ENCODE measurements at places on chromosomes 7 and 10.

GRCh38 chr7:98196706-98197605 is 14.3 kb upstream of the BHLHA15 start:
- no peak for DNase-seq

- DNase-seq, result no peak
Measured at GRCh38 chr10:89352802-89353201, 25.0 kb downstream of the IFIT3 start.

GRCh38 chr7:140229591-140230515 is 53.1 kb upstream of the KDM7A start:
- no peak for DNase-seq

DNA sequence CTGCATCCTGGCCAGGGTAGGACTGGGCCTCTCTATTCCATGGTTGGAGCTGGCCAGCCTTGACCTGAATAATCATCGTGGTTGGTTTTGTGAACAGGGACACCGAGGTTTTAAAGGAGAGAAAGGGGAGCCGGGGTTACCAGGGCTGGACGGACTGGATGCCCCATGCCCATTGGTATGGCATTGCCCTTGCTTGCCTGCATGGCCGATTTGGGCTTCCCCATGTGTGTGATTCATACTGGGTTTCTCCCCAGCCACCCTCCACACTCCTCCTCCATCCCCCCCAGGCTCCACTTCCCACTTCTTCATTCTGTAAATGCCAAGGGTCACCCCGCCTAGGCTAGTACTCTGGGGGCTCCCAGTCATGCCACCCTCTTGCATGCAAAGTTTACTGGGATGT is 98.8 kb upstream of the MACROH2A2 start:
- no peak for DNase-seq

Measured in NCI-H1930 (cell line).